ENCODE measurements at places on chromosomes 16 and 17.

DNA sequence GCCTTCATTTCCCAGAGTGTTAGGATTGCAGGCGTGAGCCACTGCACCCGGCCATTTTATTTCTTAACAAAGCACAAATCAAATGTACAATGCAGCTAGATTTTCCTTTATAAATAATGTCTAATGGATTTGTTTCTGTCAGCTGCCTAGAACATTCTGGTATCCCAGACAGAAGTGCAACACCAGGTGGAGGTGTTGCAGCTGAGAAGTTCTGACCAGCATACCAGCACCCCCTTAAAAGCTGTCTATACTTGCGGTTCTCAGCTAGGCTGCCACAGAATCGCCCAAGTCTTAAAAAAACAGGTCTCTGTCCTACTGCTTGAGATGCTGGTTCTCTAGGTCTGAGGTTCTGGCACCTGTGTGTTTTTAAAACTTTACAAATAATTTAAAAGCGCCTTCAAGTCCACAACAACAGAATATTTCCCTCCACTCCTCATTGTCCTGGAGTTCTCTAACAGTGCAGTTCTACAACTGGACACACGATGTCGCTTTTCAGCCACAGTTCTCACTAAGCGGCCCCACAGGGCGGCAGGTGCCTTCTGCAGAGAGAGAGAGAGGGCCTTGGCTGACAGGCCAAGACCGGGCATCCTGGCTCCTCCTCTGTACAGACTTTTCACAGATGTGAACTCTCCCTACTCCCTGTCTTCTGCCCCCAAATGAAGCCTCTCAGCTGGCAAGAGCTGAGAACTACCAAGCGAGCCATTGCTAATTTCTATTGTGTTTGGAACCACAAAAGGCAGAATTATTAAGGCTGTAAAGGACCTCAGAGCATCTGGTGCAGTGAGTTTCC, 32.6 kb upstream of the MEOX1 start:
- peak; percentile 73 for DNase-seq

GRCh38 chr16:83214671-83215070, 587.9 kb downstream of the CDH13 start:
- no peak for DNase-seq

DNA sequence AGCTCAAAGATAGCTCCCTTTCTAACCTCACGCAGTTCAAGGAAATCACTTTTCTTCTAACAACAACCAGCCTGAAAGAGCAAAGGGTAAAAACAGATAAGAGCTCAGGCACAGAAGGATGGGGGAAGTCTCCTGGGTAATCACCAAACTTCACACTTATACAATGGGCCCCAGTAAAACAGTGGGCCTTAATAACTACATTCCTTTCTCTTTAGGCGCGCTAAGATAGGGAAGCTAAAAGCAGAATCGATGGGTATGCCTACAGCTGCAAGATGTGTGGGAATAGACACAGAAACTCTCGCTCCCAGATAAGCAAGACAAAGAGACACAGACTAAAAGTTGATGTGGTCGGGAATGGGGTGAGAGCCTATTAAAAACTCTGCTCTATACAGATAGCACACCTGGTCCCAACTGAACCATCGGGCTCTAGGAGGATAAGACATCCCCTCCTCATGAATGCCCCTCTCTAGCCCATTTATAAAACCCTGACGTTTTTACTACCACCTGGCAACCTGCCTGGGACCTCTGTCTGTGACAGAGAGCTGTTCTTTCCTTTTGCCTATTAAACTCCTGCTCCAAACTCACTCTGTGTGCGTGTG, 826 bp downstream of the LYZL6 start:
- DNase-seq = no peak

DNA sequence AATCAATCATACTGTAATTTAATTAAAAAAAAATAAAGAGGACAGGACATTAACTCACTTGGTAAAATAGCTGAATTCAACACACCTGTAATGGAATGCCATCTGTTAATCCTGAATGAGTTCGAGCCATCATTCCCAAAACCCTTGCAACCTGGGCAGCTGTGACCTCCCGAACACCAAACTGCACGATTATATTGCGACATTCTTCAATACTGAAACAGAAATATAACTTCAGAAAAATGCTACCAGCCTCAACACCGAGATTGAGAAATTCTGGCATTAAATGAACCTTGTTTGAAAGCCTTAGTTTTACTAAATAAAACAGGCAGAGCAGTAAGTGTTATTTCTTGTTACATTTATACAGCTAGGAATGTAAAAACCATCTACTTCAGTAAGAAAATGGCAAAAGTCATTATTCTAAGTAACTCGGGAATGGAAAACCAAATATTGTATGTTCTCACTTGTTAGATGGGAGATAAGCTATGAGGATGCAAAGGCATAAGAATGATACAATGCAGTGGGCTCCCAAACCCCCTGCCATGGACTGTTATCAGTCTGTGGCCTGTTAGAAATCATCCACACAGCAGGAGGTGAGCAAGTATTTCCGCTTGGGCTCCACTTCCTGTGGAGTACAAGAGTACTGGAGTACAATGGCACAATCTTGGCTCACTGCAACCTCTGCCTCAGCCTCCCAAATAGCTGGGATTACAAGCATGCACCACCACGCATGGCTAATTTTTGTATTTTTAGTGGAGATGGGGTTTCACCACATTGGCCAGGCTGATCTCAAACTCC, 46.5 kb downstream of the CNOT1 start:
- DNase-seq = no peak

DNA sequence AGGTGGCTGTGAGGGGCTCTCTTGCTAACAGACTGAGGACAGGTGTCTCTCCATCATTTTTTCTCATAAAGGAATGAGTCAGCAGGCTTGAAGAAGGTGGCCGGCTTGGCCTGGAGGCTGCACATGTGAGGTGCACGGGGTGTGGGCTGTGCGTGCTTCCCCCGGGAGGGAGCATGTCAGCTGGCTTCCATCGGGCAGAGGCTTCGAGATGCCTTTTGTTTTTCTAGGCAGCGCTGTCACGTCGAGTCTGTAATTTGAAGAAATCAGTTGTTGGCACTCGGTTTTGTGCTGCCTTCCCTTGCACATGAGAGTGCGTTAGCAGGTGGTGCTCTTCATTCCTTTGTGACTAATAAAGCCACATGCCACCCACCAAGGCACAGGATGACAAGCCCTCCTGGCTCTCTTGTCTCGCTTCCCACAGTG, 89.7 kb downstream of the NPIPB11 start:
- no peak for DNase-seq

DNA sequence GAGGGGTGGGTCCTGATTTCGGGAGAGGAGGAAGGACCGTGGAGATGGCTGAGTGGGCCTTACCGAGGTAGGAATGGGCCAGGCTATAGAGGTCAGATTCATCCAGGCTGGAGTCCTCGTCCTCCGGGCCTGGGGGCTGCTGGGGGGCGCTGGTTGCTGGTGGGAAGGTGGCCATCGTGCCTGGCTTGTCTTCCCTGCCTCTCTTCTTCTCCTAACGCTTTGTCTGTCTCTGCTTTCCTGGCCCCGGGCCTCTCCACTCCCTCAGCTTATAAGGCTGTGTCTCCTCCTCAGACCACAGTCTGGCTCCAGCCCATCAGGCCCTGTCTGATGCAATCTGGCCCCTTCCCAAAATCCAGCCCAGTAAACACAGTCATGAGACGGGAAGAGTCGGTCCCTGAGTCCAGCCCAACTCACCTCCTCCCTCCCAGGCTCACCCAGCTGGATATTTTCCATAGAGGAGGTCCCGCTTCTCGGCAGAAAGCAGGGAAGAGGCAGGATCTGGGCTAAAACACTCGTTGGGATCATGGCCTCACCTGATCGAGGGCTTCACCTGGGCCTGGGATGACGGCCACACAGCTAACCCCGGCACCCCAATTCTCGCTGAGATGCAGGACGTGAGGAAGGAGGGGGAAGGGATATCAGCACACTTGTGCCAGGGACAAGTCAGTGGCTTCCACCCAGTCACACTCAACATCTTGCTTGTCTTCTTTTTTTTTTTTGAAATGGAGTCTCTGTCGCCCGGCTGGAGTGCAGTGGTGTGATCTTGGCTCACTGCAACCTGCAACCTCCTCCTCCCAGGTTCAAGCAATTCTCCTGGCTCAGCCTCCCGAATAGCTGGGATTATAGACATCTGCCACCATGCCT, at the start of gene NUPR1:
Gene NUPR1 (minus strand): TSS at position 242 of the 864 bp plus-strand sequence. CDS start 67 bp downstream, at position 175.
- peak; percentile 97 for DNase-seq
